SHP77 treated with DMSO at 0.1 percent for 48 hours (cell line): ENCODE measurements at places on chromosomes 5 and 9.

- DNase-seq, result no peak
Observed at GRCh38 chr5:91361790-91362189, 21.3 kb downstream of the ARRDC3 start.

- no peak for DNase-seq
Observed at GRCh38 chr5:39440958-39441624, 16.3 kb upstream of the DAB2 start.

- no peak for DNase-seq
Observed at GRCh38 chr5:61332851-61333320, 828 bp downstream of the ZSWIM6 start.

GRCh38 chr5:116536316-116537083 lies 38.1 kb downstream of the SEMA6A start:
- no peak for DNase-seq
